ENCODE measurements at places on chromosomes 6 and 20.

DNA sequence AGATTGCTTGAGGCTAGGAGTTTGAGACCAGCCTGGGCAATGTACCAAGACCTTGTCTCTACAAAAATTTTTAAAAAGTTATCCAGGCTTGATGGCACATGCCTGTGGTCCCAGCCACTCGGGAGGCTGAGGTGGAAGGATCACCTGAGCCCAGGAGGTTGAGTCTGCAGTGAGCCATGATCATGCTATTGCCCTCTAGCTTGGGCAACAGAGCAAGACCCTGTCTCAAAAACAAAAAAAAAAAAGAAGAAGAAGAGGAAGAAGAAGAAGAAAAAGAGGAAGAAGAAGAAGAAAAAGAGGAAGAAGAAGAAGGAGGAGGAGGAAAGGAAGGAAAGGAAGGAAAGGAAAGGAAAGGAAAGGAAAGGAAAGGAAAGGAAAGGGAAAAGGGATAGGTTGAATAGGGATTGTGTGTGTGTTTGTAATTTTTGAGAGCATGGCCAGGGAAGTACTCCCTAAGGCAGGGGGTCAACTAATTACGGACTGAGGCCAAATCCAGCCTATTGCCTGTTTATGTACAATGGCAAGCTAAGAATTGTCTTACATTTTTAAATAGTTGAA, 43.0 kb upstream of the ZNF217 start:
- no peak for ATAC-seq

DNA sequence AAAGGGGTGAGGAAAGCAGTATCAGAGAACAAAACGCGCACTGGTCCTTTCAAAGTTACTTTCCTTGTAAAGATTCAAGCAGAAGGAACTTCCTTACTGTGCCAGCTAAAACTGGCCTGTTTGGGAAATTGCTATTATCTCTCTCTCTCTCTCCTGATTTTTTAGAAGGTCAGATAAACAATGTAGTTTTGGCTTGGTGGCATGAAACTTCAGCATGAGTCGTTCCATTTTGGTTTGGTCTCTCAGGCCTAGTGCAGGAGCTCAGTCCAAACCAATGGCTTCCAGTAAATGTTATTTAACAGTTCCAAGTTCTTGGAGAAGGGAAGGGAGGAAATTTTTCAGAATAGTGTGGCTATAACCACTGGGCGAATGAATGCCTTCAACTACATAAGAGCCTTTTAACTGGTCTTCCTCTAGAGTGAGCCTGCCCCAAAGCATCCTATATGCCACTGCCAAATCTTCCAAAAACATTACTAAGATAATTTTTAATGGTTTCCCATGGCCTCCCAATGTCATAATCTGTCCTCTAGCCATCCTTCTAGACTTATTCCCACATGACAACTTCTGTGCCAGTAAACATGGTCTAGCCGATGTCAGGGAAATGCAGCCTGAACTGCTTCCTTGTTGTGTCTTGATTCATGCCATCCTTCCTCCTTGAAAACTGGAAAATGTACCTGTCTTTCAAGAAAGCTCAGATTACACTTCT, 9.1 kb upstream of the SNX9 start:
- ATAC-seq = no peak

DNA sequence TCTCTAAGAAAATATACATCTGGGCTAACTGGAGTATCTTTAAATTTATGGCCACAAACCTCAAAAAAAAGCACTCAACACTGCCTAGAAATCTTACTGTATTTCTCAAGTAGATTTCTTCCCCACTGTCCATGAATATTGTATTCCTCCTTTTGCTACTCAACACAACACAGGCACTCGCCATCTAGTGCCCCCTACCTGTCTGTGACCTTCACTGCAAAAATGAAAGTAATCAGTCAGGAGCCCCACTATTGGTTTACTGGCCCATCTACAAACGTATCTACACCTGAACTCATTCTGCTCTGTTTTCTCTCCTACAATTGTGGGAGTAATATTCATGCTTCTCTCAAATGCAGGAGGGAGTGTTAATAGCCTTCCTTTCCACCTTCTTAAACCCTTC, 58.3 kb downstream of the LY86 start:
- no peak for ATAC-seq

DNA sequence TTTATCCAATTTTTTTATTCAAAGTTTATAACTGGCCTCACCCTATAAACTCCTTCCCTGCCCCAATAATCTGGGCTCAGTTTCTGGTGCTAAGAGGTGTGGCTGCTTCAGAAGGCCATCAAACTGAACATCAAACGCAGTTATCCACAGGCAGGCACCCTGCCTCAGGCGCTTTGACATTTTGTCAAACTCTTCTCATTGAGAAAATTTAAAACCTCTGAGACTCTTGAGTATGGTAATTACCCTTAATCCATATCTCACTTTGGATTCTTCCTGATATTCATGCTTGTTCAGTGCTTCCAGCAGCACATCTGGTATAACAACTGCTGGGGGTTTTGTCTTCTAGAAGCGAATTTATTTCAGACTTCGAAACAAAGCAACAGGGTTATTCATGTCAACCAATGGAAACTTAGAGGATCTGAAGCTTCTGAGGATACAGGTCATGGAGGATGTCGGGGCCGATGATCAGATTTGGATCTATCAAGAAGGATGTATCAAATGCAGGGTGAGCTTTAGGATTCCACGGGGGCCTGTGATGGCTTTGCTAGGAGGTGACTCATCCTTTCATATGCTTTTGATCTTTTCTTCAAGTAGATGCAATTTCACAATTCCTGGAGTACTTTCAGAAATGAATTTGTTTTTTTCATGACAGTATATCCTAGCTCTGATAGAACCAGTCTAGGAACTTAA, 68.2 kb downstream of the RTN4IP1 start:
- ATAC-seq = no peak

- ATAC-seq = no peak
Observed at GRCh38 chr20:38117635-38118034, 47.4 kb downstream of the TGM2 start.

DNA sequence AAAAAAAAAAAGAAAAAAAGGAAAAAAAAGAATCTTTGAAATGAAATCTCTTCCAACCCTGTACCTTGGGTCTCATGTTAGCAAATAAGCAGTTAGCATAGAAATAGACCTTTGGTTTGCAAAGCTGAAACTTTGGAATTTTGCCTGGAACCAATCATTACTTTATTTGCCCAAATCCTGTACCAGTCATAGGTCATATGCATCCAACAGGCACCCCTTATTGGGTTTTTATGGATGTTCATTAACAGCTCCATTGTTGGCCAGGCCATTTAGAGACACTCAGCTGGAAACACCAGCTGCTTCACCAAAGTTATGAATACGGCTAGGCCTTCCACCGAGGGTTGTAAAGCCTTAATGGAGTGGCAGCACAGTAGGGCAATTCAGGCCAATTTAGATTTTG, 53.0 kb downstream of the ALDH8A1 start:
- ATAC-seq = no peak

DNA sequence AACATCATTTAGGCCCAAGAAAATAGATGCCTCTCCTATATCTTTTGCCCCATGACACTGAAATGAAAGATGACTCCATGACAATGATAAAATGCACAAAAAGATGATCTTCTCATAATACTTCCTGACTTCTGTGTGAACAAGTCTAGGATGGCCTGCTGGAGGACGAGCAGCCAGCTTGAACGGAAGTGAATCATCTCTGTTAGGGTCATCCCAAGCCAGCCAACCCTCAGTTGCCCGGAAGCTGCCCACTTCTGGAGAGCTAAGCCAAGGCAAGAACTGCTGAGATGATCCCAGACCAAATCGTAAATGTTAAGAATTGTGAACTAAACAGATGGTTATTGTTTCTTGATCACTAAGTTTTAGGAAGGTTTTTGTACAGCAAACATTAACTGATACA, 249.7 kb upstream of the HS3ST5 start:
- ATAC-seq = no peak

DNA sequence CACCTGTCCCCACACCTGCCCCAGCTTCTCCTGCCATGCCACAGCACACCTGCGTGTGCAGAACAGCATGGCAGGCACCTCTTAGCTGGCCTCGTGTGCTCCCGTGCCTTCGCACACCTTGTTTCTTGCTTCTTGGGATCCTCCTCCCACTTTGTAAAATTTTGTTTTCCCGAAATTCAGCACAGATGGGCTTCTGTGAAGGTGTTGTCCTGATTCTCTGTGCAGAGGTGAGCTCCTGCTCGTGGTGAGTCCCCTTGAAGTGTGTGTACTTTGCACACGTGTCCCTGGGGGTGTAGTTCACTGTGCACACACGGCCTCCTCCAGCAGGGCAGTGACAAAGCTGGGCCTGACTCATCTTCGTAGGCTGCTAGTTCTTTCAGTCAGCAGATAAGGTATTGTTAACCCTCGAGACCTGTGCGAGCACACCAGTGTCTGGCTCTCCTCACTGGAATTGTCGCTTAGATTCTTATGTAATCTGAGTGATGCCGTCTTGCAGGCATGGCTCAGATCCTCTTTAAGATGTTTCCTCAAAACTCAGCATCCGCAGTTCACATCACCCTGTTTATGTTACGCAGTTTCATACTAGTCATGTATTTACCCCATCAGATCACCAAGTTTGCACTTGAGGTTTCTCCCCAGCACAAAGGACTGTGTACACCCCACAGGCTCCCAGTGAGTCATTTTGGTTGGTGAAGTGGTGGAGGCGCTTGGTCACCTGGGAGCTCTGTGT, 77.7 kb downstream of the CDYL start:
- ATAC-seq = peak; percentile 76

- ATAC-seq = no peak
Observed at GRCh38 chr6:355373-356208, 36.0 kb upstream of the IRF4 start.

DNA sequence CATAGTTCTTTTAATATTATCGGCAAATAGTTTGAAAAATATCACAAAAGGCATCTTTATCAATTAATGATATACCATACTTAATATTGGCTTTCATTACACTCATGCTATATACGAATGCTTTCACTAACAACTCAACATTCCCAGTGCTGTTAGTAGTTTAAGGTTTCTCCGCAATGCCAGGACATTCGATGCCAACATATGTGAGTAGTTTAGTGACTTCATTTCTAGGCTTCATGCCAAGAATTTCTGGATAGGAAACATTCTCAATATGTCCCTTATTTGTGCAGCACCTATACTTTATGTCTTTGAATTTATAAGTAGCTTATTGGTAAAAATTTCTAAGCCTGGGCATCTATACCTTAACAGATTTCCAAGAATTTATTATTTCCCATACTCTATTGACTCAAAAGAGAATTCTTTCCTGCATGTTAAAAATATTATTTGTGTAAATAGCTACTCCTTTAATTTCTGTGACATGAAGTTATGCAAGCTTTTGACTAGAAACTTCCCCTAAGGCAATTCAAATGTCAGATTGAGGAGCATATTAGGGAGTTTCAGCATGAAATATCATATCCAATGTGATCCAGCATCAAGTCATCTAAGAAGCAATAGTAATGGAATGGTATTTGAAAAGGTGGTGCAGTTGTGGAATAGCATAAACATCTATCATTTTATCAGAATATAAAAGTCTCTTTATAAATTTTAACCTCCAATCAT, 236.0 kb upstream of the STXBP5 start:
- no peak for ATAC-seq

DNA sequence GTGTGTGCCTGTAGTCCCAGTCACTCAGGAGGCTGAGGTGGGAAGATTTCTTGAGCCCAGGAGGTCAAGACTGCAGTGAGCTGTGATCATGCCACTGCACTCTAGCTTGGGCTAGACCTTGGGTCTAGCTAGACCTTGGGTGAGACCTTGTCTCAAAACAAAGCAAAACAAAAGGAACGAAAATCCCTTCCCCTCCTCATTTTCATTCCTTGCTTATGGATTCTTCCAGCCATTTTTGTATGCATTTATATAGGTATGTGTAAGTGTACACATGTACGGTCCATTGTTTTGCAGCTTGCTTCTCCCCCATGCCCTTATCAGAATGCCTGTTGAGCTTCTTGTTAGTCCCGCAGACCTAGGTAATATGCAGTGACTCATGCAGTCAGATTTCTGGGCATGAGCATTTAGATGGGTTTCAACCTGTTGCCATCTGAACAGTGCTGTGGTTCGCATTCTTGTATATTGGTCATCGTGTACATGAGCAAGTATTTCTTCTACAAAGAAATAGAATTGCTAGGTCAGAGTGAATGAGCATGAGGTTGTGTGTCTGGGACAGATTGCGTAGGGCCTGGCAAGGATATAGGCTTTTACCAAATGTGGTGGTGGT, 73.2 kb downstream of the ATRN start:
- ATAC-seq = no peak

GRCh38 chr20:20139403-20139802, 87.1 kb downstream of the CFAP61 start:
- no peak for ATAC-seq

DNA sequence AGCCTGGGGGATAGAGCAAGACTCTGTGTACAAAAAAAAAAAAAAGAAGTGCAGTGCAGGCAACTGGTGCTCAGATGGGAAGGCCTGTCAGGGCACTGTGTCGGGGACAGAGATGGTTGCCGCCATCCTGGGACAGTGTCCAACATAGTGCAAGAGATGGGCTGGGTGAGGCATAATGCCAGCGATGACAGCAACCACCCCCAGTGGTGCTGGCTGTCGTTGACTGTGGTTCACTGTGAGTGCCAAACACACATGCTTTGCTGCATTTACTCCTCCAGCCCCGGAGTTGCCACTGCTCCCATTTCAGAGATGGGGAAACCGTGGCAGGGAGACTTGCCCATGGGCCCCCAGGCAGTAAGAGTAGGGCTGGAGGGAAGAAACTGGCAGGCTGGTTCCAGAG, 5.2 kb upstream of the C20orf203 start:
- no peak for ATAC-seq

- no peak for ATAC-seq
Observed at GRCh38 chr6:148223424-148223842, 119.2 kb upstream of the SASH1 start.

DNA sequence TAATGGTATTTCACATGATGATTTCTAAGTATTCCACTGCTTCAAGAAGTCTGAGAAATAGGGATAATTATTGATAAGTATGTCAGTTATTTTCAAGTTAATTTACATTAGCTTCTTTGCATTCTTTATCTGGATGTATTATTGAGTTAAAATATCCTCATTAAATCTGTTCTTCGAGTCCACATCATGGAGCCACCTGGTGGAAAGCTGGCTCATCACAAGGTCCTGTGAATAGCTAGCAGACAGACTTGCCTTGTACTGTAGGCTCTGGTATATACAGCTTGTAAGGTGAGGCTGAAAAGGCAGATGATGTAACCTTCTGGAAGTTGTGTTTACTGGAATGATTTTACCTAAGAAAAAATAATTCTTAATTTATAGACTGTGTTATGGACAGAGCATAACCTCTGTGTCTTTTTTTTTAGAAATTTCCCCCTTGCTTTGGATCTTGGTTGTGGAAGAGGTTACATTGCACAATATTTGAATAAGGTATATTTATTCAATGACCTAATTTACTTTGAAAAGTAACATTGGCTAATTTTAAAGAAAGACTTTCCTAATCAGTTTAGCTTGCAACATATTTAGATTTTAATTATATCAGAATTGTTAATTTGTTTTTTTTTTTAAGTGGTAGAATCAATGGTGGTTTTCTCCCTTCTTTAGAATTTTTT, 3.5 kb downstream of the NDUFAF5 start:
- ATAC-seq = no peak

Measured in activated CD4-positive, CD25-positive, alpha-beta regulatory T cell treated with anti-CD3 and anti-CD28 coated beads, Interleukin-2, amount 50 U/mL, for 24 hours (primary cell).